HEK293T (cell line): ENCODE measurements at places on chromosomes 3 and 15.

DNA sequence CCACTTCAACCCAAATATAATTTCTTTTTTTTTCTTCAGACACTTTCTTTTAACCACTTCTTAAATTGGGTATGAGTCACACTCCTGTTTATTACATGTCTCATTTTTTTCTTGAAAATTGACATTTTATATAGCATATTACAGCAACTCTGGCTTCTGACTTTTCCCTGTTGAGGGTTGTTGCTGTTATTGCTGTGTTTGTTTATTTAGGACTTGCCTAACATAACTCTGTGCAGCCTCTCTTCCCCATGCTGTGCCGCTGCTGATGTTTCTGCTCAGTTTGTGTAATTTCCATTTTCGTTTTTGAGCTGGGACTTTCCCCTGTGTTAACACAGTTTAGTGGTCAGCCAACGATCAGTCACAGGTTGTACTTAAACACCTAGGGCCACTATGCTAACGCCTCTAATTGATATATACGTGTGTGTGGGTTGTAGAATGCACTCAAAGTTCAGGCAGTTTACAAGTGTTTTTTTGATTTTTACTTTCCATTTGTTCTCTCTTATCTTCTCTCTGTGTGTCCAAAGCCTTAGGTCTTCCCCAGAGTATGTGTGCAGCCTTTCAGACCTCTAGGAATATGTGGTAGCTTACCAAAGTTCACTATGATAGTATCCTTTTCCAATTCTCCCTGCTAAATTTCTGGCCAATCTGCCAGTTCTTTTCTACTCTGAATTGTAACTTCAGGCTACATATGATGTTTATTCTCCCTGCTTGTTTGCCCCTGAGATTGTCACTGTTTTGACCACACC, 337.2 kb downstream of the ZBTB20 start:
- peak; percentile 5 for DNase-seq

GRCh38 chr3:7207125-7207524, 346.2 kb downstream of the GRM7 start:
- no peak for DNase-seq

DNA sequence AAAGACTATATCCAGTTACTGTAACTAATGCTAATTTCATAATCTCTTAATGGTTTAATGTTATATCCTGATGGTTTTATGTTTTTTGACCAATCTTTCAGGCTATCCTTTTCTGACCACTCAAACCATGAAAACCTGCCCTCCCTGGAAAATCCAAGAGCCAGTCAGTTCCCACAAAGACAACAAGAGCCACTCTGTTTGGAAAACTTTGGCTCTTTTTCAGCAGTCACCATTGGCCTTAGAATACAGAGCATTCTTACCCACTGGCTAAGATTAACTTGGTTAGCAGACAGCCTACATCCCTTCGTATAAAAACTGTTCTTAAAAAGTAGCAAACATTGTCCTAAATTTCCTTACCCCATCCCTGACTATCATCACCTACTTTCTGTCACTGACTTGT, 32.9 kb downstream of the ALCAM start:
- no peak for DNase-seq

DNA sequence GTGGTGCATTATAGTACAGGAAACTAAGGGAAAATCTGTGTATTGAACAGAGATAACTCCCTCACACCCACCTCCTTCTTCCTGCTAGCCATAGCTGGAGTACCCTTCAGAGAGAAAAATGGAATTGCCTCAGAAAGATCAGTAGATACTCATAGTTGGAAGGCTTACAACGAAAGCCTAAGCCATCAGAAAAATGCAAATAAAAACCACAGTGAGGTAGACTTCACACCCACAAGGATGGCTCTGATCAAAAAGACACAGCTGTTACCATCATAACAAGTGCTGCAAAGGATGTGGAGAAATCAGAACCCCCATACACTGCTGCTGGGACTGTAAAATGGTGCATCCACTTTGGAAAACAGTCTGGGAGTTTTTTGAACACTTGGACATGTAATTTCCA, 7.4 kb upstream of the DLG1 start:
- DNase-seq = no peak

GRCh38 chr15:60389261-60390077, 8.3 kb downstream of the ANXA2 start:
- no peak for DNase-seq

- no peak for DNase-seq
Measured at GRCh38 chr15:35167675-35168074, 82.6 kb upstream of the NANOGP8 start.

- no peak for DNase-seq
Measured at GRCh38 chr15:88655800-88656488, 17.1 kb downstream of the ISG20 start.

GRCh38 chr15:31483053-31483985, 156.7 kb downstream of the KLF13 start:
- no peak for DNase-seq

DNA sequence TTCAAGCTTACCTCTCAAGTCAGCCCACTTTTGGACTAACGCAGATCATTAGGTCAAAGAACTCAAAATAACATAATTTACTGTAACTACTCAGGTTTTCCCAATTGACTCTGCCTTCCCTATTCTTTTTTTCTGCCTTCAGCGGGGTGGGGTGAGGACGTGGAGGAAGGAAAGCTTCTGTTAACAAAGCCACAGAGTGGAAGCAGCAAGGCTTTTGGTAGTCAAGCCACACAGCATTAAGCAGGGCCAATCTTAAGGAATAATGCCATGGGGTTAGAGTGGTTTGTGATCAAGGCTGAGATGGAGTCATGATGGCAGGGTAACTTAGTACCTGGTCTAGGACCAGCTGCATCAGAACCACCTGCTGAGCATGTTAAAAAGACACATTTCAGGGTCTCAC, 277.5 kb downstream of the TIGIT start:
- DNase-seq = no peak

- no peak for DNase-seq
Measured at GRCh38 chr3:14082108-14082657, 42.5 kb downstream of the CHCHD4 start.

DNA sequence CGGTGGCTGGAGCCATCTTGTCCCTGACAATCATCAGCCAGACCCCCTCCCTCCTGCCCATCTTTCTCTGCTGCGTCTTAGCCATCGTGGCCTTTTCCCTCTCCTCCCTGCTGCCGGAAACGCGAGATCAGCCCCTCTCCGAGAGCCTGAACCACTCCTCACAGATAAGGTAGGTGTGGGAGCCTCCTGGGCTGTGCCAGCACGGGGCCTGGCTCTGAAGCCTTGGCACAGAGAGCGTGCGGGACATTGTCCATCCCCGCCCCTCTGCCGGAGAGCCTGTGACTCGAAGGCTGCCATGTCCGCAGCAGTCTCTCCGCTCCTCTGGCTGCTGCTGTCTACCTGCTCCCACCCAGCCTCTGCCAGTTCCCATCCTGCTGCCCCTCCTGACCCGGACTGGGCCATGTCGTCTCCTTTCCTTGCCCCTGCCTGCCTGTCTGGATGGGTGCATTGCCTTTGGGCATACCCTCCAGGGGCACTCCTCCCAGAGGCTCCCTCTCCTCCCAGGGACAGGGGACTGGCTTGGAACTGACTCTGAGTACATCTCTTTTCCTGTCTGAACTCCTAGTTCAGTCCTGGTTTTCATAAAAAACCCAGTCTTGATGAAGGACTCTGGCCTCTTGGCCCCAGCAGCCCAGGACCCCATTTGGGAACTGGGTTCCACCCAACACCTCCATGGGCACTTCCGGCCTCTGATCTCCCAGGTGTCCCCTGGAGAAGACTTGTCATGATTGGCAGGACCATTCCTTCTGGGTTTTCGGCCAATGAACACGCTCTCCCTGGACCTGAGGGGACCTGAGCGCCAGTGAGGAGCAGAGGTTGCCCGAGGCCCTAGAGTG, 30.0 kb upstream of the XYLB start:
- DNase-seq = no peak

DNA sequence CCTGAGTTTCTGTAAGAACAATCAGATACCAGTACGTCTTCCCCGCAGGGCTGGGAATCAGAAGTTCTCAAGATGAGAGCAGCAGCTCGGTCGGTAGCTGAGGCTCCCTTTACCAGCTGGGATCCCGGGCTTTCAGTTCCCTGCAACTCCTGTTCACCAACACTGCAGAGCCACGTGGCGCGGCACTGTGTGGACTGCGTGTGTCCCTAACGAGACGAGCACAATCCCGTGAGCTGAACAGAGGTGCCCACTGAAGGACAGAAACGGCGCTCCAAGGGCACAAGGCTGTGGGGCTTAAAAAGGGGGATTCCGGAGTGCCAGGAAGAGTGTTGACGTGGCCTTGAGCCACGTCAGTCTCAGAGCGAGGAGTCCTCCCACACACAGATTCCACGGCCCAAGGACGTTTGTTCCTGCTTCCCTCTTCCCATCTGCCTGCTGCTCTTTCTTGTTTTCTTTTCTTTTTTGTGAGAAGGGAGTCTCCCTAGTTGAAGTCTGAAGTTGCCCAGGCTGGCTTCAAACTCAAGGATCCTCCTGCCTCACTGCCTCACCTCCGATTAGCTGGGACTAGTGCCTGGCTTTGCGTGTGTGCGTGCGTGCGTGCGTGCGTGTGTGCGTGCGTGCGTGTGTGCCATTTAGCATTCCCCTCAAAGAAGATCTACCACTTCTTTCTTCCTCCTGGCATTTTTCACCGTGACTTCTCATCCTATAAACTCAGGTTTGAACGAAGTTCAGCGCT, 37.1 kb upstream of the RPL35A start:
- no peak for DNase-seq

DNA sequence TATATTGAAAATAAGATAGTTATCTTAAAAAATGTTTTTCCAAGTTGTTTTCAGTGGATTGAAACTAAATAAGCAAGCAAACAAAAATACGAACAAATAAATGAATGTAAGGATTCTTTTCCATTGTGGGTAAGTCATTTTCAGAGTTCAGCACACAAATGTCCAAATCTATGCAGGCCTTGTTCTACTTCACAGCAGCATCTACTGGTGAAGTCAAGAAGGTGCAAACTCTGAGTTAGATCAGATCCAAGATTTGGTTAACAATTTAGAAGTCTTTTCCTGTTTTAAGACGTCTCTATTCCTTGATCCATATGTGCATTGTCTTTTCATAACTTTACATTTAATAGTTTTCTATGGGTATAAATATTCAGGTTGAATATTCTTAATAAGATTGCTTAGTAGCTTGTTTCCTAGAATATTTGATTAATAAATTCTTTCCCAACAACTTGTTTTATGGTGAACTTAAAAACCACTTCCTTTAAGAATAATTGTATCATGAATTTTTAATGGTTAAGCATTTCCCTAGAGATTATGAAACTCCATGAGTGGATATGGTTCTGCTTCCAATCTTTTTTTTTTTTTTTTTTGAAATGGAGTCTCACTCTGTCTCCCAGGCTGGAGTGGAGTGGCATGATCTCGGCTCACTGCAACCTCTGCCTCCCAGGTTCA, 10.5 kb downstream of the PTX3 start:
- no peak for DNase-seq

DNA sequence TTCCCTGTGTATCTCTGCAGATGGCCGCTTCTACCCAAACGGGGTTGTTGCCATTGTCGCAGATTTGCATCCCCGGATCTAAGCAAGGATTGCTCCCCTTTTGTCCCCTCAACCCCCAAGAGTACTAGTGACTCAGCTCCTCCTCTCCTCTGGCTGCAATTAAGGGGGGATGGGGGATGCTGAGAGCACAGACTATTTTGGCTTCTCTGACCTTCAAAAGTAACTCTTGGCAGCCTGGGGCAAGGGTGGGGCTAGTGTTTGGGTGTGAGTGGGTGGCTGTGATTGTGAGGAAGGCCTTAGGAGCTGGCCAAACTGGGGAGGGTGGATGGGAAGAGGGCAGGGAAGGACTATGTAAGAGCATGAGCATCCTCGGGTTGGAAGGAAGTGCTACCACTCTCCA, 1.2 kb upstream of the MAP1A start:
- DNase-seq = no peak
